DMS53 (cell line): ENCODE measurements at places on chromosomes 1 and 21.

DNA sequence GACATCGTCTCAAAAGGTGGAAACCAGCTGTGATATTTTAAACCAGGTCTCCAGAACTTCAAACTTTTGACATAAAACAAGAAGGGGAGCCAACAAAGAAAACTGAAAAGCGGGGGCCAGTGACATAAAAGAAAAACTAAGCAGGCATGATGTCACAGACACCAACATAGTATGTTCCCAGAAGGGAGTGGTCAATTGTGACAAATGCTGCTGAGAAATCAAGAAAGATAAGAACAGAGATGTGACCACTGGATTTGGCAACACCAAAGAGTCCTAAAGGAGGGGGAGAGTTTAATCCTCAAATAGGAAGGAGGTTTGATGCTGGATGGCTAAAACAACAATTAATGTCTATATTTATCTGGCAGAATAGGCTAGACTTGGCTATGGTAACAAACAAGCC is 2.3 kb upstream of the RNF19B start:
- no peak for DNase-seq

DNA sequence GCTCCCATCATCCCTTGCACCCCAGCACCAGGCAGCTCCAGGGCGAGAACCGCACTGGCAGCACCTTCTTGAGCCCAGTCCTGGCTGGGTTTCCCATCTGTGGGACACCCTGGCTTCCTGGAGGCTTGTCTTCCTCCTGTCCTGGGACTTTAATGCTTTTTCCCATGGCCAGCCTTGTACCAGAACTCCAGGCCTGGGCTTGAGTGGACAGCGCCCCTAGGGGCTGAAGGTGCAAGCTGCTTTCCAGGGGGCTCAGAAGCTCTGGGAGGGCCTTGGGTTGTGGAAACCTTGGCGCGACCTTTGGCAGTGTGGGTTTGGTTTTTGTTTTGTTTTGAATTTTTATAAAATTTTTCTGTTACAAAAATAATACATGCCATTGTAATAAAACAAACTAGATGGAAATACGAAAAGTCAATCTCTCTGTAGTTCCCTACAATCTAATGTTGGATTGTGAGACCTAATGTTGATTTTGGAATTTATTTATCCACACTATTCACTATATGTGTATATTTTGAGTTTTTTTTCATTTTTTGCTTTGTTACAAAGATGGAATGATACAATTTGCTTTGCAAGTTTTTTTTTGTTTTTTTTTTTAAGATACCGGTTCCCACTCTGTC is 33.8 kb upstream of the RPL11 start:
- peak; percentile 73 for DNase-seq

GRCh38 chr1:64564891-64565290 is 95.0 kb downstream of the CACHD1 start:
- no peak for DNase-seq

DNA sequence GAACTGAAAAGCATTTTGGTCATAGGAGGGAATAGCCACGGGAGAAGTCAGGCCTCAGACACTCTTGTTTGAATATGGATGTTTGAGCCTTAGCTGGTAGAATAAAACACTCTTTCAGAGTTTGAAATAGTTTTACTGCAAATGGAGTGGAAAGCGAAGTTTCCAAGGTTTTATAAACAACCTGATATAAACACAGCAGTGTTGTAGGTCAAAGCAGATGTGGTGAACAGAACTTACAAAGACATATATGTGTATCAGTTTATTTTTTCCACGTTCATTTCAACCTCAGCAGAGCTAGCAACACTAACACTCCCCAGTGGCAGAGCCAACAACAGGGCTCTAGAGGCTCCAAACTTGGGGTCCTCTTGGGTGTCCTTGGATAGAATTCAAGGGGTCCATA is 89.9 kb downstream of the WLS start:
- no peak for DNase-seq

DNA sequence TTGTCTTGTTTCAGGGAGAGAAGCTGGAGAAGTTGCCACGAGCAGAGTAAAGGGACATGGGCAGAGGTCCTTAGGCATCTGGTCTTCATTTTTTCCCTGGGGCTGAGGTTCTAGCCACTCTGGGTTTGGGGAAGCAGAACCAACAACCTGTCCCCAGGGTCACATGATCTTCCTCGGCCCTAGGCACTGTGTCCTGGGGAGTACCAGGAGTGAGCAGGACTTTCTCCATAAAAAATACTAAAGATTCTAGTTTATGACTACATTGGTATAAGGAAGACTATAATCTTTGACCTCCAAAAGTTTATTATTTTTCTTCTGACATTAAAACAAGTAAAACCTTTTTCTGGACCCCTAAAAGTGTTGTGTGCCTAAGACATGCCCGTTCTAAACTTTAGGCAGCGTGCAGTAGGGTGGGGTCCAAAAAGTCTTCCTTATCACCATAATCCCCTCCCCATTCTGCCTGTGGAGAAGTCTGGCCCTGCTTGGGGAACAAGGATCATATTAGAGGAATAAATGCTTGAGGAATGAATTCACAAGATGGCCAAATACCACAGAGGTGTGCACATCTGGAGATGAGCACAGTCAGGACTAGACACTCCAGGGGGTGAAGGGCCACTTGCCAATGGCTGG is 19.3 kb upstream of the IGSF3 start:
- no peak for DNase-seq

DNA sequence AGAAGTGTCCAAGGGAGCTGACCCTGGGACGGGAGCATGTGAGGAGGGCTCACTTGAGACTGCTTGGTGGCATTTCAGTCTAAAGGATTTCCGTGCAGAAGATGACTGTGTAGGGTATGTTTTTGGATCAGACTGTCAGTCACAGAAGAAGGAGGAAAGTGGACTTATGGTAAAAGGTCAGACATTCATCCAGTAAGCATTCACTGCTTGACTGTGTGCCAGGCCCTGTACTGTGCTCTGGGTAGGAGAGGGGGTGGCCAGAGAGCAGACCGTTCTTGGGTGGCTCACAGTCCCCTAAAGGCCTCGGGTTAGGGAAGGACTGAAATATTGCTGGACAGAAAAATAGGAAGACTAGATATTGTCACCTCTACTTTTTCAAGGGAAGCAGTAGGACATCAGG is 2.1 kb upstream of the SERINC2 start:
- DNase-seq: no peak

GRCh38 chr1:59520827-59521418 is 224.0 kb downstream of the FGGY start:
- no peak for DNase-seq

GRCh38 chr1:11923069-11923826 is 3.0 kb downstream of the KIAA2013 start:
- no peak for DNase-seq

- no peak for DNase-seq
These were observed 142.5 kb downstream of the TNR start for GRCh38 chr1:175600721-175601440.

- no peak for DNase-seq
These were observed 54.1 kb downstream of the KCNJ15 start for GRCh38 chr21:38310646-38311485.

DNA sequence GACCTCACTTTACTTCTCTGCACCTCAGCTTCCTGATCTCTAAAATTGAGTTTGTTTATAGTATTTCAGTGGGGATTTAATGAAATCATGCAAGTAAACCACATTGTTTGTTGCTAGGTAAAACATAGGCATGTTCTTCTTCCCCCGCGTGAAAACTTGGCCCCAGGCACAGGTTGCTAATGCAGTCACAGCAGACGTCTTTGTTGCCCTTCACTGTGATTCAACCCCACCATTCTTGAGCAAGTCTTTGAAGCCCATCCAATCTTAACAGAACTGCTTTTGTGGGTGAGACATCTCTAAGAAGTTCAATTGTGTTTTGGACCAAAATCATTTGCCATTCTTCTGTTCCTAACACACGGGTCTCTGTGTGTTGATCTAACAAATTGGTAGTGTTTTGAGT is 185.5 kb downstream of the ZNF281 start:
- DNase-seq: no peak

DNA sequence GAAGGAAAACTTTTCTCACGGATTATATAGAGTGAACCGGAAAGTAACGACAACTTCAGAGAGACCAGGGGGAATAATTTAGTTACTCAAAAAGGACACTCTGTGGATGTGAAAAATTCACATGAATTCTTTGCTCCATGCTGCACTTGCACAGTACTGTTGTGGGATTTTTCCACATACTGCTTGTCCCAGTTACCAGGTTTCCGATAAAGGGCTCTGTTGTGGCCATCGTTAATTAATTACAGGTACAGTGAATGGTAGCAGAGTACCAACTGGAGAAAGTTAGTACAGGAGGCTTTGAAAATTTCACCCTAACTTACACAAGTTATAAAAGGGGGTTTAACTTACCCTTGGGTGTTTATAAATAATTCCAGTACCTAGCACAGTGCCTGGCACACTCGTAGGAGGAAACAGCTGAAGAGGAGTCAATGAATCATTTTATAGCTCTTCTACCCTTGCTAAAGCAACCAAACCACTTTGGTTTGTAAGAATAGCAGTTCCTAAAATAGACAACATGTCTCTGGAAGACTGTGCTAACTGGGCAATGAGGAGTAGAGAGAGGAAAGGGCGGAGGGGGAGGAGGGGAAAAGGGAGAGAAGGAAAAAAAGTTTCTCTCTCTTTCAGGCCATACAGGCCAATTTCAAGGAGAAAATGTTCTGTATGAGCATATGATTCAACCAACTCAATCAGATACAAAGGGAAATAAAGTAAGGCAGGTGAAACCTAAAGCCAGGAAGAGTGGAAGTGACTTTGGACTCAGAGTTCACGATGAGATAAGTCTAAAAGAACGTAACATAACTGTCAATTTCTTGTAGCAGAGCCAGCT is 98.3 kb upstream of the MAGI3 start:
- DNase-seq: no peak

DNA sequence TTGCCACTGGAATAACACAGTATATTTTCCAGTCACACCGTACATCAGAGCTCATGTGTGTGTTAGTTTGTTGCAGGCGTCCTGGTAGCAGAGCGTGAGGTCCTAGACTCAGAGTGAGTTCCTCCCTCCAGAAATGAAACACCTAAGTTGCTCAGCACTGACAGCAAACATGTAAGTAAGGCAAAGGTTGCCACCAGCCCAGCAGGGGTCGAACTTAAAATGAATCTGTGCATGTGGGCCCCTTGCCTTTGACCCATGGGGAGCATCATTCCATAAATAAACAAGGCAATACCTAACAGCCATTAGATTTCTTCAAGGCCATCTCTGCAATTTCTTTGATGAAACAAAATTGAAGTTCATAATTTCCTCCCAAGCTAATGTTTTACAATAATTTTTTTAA is 125.3 kb upstream of the ERG start:
- no peak for DNase-seq

GRCh38 chr1:145716641-145717345 is 2.5 kb upstream of the CD160 start:
- DNase-seq: no peak

DNA sequence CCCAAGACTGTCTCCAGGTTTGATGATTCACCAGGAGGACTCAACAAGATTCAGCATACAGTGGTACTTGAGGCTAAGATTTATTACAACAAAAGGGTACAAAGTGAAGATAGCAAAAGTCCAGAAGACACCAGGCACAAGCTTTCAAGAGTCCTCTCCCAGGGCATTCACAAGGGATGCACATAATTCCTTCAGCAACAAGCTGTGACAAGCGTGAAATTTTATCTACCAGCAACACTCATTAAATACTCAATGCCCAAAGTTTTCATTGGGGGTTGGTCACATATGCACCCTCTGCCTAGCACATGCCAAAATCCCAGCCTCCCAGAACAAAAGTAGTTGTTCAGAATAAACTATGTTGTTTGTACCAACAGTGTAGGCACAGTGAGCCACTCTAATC is 62.3 kb downstream of the PRKACB start:
- DNase-seq: no peak

GRCh38 chr1:207059881-207060280 is 6.8 kb downstream of the PFKFB2 start:
- DNase-seq: no peak

GRCh38 chr1:228100822-228101613 is 2.1 kb downstream of the C1orf35 start:
- DNase-seq: peak; percentile 33
